ENCODE measurements at places on chromosomes 13 and 19.

- peak; percentile 62 for DNase-seq
These were observed 1.9 kb downstream of the RRAS start for GRCh38 chr19:49637821-49638738.

DNA sequence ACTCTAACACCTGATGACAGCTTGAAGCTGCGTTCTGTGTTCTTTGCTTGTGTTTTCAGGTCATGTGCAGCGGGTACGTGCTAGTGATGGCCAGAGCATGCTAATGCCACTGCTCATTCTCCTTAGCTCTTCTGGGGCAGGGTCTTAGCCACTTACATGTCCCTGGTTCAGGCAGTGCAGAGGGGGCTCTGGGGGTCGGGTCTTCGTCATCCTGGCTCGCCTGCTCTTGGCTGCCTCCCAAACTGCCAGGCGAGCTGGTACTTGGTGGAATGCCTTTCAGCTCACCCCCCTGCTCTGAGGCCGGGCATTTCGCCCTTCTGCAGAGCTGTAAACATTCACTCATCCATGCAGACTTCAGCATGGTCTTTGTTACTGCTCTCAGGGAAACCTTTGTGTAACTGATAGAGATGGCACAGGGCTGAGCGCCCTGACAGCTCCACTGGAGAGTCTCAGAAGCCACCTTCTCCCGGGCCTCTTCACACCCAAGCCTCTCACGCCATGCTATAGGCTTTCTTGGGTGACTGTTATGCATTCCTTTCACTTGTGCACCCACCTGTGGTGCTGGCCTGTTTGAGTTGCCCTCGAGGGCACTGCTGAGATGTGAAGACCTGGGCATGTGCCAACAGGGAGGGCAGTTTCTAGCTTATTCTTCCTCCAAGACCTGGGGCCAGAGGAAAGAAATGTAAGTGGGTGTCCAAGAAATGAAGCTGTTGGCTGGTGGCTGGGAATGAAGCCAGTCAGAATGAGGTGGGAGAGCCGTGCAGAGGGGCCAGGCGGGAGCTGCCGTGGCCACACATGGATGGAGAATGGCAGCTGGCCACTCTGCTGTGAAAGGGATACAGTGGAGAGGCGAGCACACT lies 24.4 kb downstream of the FAM124A start:
- DNase-seq, result no peak

- peak; percentile 88 for DNase-seq
These were observed 57.9 kb downstream of the THSD1 start for GRCh38 chr13:52348071-52348470.

GRCh38 chr13:26616126-26616525 lies 58.6 kb downstream of the WASF3 start:
- DNase-seq, result peak; percentile 72

GRCh38 chr19:16668176-16668575 lies 7.2 kb downstream of the TMEM38A start:
- no peak for DNase-seq

GRCh38 chr19:33904681-33905080 lies 108.0 kb downstream of the KCTD15 start:
- no peak for DNase-seq

- DNase-seq, result no peak
These were observed 12.4 kb upstream of the TINCR start for GRCh38 chr19:5580161-5580571.

GRCh38 chr19:40282920-40283319 lies 2.2 kb downstream of the AKT2 start:
- DNase-seq, result peak; percentile 22

DNA sequence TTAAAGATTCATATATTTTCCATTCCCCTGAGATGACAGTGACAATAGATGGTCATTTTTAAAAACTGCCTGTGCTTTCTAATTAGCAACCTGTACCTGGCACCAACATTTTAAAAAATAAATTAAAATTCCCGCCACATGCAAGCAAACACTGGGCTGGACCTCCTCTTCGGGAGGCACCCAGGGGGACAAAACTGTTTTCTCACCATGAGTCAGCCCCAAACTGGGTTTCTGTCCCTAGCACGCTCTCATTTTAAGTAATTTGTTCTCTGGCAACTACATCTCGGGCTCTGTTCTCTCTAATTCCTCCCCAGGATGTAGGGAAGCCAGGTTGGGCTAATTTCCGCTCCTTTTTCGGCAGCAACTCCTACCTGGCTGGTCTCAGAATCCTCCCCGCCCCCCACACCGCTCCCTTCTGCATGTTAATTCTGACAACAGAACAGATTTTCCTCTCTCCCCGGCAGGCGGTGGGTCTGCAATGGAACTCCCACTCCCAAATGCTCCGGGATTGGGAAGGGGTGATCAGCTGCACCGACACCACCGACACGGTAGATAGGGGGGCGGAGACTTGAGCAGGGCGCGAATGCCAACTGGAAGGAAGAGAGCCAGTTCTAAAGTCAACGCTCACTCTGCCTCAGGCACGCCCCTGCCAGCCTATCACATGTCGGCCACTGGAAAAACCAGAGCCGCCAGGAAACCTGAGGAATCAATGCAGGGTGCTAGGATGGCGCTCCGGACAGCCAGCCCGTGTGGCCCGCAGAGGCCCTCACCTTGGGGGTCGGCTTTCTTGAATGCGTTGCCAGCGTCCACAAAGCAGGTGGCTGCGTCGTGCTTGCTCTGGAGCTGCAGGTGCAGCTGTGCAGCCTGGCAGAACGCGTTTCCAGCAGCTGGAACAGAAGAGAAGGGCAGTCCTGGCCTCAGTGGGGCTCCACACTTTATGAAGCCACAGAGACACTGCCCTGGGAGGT lies 14.7 kb downstream of the NAPA start:
- no peak for DNase-seq

DNA sequence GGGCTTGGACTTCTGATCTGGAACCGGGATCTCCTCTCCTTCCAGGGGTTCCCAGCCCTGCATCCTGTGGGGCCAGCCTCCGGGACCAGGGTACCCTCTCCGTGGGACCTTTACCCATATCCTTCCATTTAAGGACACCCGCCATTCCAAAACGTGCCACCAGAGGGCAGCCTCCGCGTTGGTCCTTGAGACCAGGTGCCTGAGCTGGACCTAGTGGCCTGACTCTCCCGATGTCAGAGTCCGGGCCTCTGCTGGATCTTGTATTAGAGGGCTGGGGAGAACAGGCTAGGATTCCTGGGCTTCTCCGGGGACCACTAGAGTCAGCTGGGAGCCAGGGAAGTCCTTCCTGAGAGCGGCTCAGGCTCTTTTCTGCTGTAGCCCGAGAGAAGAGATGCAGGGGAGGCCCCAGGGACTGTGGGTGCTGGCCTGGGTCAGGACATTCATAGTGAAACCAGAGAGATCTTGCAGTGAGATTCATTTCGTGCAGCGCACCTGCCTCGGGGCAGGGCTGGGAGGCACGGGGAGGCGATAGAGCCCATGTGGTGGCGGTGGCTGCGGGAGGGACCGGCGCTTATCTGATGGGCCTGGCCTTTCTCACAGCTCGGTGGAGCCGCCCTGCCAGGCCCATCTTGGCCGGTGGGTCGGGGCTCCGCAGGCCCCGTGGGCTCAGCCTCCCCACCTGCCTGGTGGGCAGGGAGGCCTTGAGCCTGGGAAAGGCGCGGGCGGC lies 9.8 kb upstream of the SLC7A10 start:
- DNase-seq, result peak; percentile 55

GRCh38 chr13:97302611-97303010 lies 80.5 kb downstream of the MBNL2 start:
- DNase-seq, result no peak

- DNase-seq, result no peak
These were observed 190.0 kb upstream of the IRS2 start for GRCh38 chr13:109976206-109976997.

GRCh38 chr13:44800626-44801025 lies 188.6 kb downstream of the NUFIP1 start:
- DNase-seq, result no peak

- no peak for DNase-seq
These were observed 45.8 kb upstream of the RCBTB2 start for GRCh38 chr13:48578516-48579164.

DNA sequence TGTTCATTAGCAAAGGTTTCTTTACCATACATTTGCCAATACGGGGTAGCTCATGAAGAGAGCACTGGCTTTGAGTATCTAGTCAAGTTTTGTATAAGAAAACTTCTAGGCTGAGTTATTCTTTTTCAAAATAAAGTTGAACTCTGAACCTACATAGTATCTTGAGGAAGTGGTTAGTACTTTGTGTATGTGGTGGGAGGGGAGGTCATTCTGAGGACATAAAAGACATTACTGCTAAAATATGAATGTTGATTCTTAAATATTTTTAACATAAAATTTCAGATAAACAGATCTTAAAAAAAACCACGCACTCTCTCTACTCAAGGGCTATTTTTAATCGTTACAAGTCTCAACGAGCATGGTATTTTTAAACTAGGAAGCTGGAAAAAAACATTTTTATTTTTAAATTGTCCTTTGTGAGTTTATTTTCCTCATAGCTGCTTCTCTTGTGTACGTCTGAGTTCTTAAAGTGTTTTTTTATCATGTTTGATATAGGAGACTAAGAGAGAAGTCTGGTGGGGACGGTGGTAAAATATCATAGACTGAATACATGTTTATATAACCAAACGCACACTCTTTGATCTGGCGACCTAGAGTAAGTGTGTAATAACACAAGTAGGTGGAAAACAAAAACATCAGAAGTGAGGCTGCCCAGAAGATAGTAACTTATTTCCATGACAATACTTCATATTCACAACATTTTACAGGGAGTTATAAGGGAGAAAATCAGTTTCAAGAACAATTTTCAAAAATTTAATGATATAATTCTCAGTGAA lies 118.0 kb upstream of the POSTN start:
- DNase-seq, result peak; percentile 72

DNA sequence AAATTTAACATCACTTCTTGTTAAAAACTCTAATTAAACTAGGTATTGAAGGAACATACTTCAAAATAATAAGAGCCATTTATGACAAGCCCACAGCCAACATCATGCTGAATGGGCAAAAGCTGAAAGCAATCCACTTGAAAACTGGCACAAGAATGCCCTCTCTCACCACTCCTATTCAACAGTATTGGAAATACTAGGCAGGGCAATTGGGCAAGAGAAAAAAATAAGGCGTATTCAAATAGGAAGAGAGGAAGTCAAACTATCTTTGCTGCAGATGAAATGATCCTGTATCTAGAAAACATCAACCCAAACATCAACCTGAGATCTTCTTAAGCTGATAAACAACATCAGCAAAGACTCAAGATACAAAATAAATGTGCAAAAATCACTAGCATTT lies 15.6 kb upstream of the LILRB1 start:
- no peak for DNase-seq

- no peak for DNase-seq
These were observed 14.3 kb downstream of the ACTL9 start for GRCh38 chr19:8684001-8684902.

- no peak for DNase-seq
These were observed 171.9 kb downstream of the FOXO1 start for GRCh38 chr13:40494513-40494912.

DNA sequence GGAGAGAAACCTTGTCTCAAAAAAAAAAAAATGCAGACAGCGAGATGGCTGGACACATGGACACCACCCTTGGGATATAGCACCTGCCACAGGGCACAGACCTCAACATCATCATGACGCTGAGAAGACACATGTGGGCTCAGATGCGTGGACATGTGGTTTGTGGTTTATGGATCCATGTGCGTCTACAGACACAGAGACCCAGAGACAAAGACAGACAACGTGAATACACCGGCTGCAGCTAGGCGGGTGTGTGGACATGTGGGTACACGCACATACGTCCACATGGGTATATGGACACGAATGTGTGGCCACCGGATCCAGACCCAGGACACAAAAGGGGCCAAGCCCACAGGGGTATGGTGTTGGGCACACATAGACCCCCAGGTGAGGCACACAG lies 1.3 kb downstream of the TNFSF14 start:
- no peak for DNase-seq

DNA sequence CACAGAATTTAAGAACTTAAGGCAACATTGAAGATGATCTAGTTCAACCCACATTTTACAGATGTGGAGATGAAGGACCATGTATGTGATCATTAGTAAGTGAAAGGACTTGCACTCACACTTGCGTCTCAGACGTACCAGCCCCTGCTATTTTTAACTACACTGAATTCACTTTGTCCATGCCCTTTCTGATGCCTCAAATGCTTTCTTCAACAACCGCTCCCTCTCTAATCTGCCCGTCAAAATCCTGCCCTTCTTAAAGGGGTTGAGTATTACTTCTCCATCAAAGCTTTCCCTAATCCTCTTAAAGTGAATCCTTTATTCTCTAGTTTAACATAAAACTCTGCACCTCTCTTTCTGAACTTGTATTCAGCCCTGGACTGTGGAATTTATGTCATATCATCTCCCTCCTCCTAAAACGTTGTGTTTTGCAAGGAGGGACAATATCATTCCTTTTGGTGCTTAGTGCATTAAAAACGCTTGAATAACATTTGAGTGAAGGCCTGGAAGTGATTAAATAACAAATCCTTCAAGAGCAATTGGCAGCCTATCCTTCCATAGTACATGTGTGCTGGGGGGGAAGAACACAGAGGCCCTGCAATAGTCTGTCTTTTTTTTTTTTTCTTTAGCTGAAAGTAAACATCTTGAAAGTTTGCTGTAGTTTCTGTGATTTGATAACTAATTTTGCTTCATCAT lies 493.3 kb downstream of the LMO7 start:
- no peak for DNase-seq

- no peak for DNase-seq
These were observed 1279.8 kb upstream of the PCDH9 start for GRCh38 chr13:68509734-68510621.

- DNase-seq, result no peak
These were observed 31.4 kb downstream of the ZDHHC20 start for GRCh38 chr13:21427741-21428140.

GRCh38 chr13:96193728-96194310 lies 103.9 kb downstream of the HS6ST3 start:
- no peak for DNase-seq

- peak; percentile 12 for DNase-seq
These were observed 7.3 kb upstream of the PMIS2 start for GRCh38 chr19:35578707-35579106.

- no peak for DNase-seq
These were observed 7.5 kb upstream of the SBNO2 start for GRCh38 chr19:1181606-1182005.

- no peak for DNase-seq
These were observed 5.1 kb downstream of the GPR183 start for GRCh38 chr13:99301913-99302636.

DNA sequence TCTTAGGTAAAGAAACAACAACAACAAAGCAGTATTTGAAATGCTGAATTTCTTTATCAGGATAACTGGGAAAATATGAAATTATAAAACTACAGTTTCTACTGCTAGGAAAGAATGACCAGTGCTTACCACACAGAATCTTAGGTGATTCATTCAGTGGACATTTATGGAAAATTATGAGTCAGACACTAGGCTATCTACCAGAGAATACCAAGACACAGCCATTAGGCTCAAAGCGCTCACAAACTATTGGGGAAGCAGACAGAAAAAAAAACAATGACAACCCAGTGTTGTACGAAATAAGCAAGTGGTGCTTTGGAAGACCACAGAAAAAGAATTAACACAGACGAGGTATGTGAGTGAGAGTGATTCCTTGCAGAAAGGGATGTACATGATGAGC lies 1019.5 kb downstream of the PCDH9 start:
- peak; percentile 91 for DNase-seq

Measured in IMR-90 (cell line).